ENCODE measurements at places on chromosomes 2 and 18. TPM values are rescaled to one million over a fixed set of nuclear protein-coding genes. Genes with fewer than 3 reads are reported as not detected.
A peak's percentile ranks its signal among the peaks of the same experiment; 100 is the strongest.

FLACC1 gene
- 1.2 TPM for total RNA-seq

CEBPZOS gene
- 27.6 TPM for total RNA-seq

CHRNG gene
- total RNA-seq, result not detected

ANKRD62 gene
- not detected for total RNA-seq

NPPC gene
- total RNA-seq, result not detected

PARD3B gene
- 15.9 TPM for total RNA-seq

IL36G gene
- total RNA-seq, result not detected

MFSD6 gene
- 2.2 TPM for total RNA-seq

IL36A gene
- 2.0 TPM for total RNA-seq

DNA sequence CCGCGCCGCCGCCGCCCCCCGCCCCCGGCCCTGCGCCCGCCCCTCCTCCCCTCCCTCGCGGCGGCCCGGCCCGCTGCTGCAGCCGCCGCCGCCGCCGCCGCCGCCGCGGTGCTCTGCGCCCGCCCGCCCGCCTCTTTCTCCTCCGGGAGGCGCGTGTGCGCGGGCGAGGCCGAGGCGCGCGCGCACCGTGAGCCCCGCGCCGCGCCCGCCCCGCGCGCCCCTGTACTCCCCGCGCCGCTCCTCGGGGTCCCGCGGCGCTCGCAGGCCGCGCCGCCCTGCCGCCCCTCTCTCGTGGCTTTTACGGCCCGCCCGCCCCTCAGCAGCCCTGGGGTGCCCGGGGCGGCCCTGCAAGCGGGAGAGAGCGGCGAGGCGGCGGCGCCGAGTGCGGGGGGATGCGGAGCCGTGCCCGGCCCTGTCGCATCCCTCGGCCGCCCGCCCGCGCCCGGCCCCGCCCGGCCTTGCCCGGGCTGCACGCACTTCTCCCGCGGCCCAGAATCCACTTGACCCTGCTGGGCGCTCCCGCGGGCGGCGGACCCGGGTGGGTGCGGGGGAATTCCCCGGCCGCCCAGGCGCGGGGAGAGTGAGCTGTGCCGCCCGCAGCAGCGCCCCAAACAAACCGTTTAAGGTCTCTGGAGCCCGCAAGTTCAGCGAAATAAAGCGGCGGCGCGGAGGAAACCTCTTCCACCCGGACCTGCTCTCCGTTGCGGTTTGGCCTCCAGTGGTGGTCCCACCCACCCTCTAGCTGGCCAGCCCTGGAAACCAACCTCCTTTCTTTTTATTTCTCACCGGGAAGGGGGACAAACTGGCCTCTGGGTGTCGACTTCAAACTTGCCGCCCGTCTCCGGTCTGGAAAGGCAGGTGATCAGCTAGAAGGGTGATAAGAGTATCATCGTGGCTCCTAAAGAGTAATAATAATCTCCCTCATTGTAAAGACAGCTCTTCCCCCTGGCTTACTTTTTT, 37.4 kb downstream of the AFF3 start:
- DNase-seq, result no peak

DNA sequence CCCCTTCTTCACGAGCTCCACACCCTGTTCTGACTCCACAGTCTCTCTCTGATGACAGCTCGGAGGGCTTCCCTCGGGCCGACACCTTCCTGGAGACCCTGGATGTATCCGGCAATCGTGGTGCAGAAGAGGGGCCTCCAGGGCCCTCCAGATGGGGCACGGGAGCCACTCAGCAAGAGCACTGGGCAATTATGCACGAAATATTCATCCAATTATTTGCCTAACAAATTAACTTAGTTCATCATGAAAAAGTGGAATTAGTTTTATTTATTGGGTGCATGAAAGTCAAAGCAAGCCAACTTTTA, 277.3 kb upstream of the HDAC4 start:
- no peak for DNase-seq

DNA sequence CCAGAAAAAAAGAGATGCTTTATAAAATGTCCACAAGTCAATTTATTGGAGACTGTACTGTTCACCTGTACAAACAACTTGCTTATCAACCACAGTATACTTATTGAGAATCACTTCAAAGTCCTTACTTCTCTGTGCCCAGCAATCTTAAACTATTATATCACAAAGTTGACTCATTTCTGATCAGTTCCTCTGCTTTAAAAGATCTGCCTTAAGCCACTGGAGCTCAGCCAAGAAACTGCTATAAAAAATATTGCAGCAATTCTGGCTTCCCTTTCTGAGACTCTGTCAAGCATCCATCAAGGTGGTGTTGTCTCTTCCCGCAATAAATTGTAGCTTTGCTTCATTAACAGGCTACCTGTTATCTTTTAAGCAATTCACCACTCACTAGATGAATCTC, 375.2 kb upstream of the SPHKAP start:
- peak; percentile 12 for DNase-seq

DNA sequence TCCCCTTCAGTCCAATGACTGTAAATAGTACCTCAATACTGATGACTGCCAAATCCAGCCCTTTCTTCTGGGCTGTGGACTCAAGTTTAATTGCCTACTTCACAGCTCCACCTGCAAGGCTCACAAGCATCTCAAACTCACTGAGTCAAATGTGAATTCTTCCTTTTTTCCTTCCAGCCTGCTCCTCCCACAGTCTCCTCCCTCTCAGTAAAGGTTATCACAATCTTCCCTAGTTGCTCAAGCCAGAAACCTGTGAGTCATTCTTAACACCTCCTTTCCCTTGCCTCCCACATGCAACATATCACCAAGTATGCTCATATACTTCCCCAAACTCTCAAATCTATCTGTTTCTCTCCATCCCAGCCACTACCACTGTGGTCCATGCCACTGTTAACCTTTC, 3.7 kb upstream of the MFSD6 start:
- peak; percentile 42 for DNase-seq

- peak; percentile 81 for DNase-seq
These were observed 222.2 kb downstream of the C1D start for GRCh38 chr2:67840460-67841068.

- DNase-seq, result no peak
These were observed 38.3 kb downstream of the LRRFIP1 start for GRCh38 chr2:237665713-237666143.

DNA sequence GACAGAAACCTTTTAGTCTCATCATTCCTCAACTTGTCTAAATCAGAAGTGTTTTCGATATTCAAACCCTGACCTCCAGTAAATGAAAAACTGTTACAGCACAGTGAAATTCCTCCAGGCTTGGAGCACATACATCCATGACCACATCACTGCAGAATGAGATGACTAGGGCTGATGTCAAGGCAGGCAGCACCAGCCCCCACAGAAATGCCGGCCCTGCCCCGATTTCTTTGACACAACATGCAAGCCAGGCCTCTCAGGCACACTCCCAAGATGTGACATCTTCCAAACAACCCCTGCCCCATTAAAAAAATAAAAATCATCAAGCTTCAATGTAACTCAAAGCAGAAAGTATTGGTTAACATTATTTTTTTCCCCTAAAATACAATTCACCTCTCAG, 103.3 kb downstream of the CTAGE1 start:
- DNase-seq, result peak; percentile 96

GRCh38 chr2:202014318-202014717, 19.3 kb upstream of the FZD7 start:
- DNase-seq, result no peak

GRCh38 chr18:73959352-73959751, 188.3 kb downstream of the FBXO15 start:
- no peak for DNase-seq

- no peak for DNase-seq
These were observed 40.7 kb upstream of the BBS5 start for GRCh38 chr2:169438466-169439072.

DNA sequence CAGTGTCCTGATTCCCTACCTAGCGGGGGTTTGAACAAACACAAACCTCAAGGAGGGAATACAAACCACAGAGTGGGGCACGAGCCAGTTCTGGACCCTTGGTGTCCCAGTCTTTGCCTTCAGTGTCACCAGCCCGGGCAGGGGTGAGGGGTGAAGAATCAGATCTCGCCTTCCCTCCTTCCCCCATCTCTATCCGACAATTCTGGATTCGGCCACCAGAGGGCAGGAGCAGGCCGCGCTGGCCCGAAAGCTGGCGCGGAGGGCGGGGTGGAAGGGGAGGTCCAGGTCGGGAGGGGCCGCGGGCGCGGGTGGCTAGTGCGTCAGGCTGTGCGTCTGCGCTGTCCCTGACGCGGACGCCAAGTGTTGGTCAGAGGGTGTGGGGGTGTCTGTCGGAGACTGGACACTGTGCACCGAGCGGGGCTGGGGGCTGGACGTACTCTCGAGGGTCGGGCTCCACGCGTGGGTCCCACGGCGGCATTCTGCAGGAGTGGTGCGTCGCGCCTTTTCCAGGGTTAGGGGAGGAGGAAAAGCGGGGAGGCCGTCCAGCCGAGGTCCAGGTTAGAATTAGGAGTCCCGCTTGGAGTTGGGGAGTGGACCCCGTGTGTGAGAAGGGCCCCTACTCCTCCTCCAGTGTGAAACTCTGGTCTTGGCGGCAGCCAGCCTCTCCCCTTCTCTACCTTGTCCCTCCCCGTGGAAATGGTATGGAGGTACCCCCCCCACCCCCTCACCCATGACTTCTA, 2.9 kb upstream of the CRYBA2 start:
- DNase-seq, result peak; percentile 74

DNA sequence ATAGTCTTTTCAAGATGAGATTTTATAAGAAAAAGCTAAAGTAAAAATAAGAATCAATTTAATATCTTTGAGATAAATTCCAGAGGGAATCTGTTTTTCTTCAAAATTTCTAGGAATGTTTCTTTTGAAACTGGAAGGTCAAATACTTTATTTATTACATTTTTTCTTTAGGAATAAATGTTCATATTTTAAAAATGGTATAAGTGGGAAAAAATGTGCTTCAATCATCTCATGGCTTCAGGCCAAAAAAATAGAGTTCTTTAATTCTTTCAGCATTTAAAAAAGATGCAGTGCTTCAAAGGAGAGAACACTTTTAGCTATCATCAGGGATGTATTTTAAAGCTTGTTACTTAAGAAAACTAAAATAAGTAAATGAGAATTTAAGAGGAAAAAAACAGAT, 110.6 kb downstream of the NEB start:
- DNase-seq, result no peak

- DNase-seq, result peak; percentile 28
These were observed 67.9 kb downstream of the HNRNPLL start for GRCh38 chr2:38534746-38535403.

- DNase-seq, result no peak
These were observed 52.0 kb downstream of the EIPR1 start for GRCh38 chr2:3325458-3326181.
